ENCODE measurements at places on chromosomes 13 and 19.

DNA sequence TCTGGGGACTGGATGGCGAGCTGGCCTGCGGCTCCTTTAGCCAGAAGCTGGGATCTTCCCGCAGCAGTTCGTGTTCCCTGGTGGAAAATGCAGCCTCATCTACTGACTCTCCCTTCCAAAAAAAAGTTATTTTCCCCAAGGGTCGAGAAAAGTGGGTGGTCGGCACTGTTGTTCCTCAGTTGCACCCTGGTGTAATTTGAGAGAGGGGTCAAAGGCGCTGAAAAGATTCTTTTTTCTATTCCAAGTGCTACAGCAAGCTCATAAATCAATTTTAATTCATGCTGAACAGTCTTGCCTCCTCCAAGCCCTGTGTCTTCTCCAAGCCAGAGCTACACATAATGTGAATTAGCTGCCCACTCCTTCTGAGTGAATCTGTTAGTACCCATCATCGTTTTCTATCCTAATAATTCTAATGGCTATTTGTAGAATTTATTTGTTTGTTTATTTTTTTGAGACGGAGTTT is 774 bp downstream of the SLC25A15 start:
- DNase-seq, result no peak

DNA sequence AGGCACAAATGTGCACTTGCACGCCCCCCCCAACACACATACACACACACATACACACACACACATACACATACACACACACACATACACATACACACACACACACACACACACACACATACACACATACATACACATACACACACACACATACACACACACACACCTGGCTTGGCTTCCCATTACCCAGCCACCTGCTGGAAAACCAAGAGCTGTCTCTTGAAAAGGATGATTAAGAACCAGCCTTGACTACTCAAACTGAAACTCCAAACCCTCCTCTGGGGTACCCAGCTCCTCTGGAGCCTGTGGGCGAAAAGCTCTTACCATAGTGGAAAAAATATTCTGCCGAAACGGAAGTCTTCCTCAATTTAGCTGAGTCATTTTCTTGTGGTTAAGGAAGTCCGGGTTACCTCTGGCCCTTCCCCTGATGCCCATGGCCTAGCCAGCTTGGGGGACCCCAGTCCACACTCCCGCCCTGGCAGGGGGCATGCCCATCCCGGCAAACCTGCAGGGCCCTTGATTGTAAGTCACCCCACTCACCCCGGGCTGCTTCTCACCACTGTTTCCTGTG is 21.9 kb downstream of the CEBPA start:
- peak; percentile 65 for DNase-seq

DNA sequence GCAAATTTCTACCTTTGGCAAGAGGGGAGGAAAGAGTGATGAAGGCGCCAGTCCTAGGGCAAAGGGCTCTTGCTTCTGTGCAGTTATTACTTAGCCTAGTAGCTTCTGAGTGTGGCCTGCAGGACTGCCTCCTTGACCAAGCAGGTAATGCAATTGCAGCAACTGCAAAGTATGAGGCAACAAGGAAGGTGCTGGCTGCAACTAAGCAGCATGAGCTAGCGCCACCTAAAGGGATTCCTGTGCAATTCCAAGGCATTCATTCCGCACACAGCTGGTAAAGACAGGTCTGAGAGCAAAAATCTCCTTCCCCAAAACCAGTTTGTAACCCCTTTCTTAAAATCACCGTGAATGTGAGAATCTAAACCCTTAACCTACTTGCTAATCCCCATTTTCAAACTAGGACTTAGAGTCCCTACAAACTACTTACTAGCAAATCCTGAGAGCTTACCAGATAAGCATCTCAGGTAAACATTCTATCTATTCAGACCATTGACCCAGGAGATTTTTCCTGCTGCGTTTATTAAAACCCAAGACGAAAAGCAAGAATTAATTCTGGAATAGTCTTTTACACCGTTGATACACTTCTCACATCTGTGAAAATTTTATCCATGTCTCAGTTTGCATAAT is 62.9 kb downstream of the DCT start:
- no peak for DNase-seq

- no peak for DNase-seq
Observed at GRCh38 chr19:50449236-50449899, 16.7 kb downstream of the MYBPC2 start.

GRCh38 chr13:48436661-48437288 is 23.9 kb upstream of the LPAR6 start:
- no peak for DNase-seq

- DNase-seq, result no peak
Observed at GRCh38 chr19:32233091-32233490, 112.3 kb upstream of the ZNF507 start.

DNA sequence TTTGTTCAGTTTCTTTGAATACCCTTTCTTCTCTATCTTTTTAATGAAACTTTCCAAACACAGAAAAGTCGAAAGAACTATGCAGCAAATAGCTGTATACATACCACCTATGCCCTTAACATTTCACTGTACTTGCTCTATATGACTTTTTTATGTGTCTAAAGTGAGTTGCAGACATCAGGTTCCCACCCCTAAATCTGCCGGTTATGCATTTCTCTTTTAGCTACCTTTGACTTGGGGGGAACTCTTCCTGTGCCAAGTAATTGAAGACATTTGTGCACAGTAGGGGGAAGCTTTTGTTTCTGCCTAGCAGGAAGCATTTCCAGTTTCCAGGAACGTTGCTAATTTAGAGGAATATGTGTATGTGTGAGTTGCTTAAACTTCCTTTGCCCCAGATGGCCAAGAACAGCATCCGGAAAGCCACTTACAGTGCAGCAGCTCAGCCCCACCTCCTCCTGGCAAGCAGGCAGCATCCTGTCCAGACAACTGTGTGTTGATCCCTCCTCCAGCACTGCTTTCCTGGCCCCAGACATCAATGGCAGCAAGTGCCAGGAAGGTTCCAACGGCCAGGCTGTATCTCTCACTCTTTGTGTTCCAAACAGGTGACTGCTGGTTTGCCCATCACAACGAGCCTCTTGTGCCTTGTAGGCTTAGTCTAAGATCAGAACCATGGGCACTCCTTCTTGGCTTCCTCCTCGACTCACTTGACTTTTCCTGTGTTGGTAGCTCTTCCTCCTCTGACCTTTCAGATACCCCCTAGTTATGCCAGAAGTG is 14.7 kb upstream of the GRAMD1A start:
- DNase-seq, result peak; percentile 65

- no peak for DNase-seq
Observed at GRCh38 chr19:39112338-39112890, 13.2 kb upstream of the PAK4 start.

GRCh38 chr19:16259385-16260159 is 61.9 kb downstream of the AP1M1 start:
- DNase-seq, result no peak

GRCh38 chr19:45253396-45254027 is 2.4 kb downstream of the MARK4 start:
- peak; percentile 28 for DNase-seq

GRCh38 chr13:28890712-28891111 is 70.6 kb downstream of the MTUS2 start:
- no peak for DNase-seq

- DNase-seq, result no peak
Observed at GRCh38 chr13:24228852-24229458, 68.4 kb downstream of the SPATA13 start.

- DNase-seq, result no peak
Observed at GRCh38 chr19:20080656-20081055, 2.9 kb downstream of the ZNF90 start.

- DNase-seq, result no peak
Observed at GRCh38 chr13:87941226-87941625, 270.1 kb downstream of the SLITRK5 start.

GRCh38 chr13:110907951-110908898 is 6.6 kb downstream of the ANKRD10 start:
- no peak for DNase-seq

DNA sequence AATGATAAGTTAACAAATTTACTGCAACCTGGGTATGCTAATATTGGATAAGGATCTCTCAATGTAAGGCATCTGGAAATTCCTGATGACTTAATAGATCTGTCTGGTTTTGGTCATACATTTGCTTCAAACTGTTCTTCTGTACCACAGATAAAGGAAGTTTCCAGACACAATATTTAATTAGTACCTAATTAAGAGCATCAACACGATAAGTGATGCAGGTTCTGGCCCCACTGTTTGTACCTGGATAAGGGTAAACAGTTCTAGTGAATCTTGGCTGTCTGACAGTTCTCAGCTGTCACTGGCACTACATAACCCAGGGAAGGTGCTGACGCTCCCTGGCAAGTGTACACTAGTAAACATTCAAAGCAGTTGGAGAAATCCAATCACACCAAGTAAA is 165.6 kb downstream of the MZT1 start:
- DNase-seq, result no peak

DNA sequence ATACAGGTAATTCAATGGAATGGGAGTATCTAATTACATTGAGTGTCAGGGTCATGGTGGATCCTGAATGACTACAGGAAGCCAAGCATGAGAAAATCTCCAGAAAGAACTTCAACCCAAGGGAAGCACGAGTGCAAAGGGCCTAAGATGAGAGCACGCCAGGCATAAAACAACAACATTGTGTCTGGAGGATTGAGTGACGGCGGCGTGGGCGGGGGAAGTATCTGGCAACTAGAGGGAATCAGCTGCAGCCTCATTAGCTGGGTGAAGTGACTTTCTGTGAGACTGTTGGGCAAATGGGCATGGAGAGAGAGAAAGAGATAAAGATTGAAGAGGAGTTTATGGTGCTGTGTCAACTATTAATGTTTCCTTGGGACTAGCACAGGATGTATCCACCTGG is 194.3 kb downstream of the GPC6 start:
- DNase-seq, result no peak

DNA sequence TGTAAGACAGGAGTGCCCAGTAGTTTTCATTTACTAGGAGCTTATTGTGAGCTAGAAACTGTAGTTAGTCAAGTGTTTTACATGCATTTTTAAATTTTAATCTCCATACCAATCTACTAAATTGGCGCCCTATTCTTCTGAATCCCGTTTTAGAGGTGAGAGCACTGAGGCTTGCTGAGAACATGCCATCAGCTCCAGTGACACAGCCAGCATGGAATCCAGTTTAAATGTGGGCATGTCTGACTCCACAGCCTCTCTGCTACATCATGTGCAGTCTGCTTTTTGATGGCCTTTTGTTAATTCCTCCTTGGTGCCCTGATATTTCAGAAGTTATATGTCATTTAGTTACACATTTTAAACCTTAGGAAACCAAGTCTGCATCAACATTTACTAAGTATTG is 325.4 kb downstream of the DLEU7 start:
- DNase-seq, result no peak

DNA sequence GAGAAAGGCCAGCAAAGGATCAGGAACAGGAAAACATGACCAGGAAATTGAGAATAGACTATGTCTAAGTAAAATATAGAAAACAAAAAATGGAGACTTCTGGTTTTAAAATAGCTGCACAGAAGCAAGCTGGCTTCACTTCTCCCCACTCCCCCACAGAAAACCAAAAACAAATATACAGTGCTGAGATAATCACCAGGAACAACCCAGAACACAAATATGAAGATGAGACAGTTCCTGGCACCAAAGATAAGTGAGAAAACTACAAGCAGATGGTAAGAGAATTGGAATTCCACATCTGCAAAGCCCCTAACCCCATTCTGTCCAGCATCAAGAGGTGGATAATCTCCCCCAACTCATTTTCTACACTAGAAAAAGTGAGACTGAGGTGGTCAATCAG is 397.7 kb downstream of the SUCLA2 start:
- DNase-seq, result no peak

GRCh38 chr13:109389456-109389855 is 396.9 kb downstream of the IRS2 start:
- no peak for DNase-seq

DNA sequence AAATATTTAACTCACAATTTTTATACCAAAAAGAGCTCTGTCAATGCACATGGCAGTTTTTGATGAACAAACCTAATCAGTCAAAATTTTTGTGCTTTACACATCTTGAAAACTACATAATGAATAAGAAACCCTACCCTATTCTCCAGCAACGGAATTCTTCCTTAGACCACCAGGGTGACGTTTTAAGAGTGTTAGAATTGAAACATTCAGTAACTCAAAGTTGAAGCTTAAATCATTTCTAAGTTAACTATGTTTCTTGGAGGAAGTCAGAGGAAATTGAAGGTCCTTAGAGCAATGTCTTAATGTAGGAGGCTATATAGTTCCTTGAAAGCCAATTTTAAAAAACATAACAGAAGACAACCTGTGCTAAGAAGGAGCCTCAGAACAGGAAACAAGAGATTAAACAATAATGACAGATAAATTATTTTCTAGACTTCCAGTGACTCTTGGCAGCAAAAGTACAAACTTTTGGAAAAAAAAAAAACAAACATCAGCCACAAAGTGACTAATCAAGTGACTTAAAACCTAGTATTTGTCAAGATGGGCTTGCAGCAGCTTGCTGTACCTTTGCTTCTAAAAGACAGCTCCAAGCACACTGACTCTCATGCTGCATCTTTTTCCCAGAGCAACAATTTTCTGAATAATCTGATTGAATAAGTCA is 6.2 kb downstream of the SPRY2 start:
- no peak for DNase-seq

DNA sequence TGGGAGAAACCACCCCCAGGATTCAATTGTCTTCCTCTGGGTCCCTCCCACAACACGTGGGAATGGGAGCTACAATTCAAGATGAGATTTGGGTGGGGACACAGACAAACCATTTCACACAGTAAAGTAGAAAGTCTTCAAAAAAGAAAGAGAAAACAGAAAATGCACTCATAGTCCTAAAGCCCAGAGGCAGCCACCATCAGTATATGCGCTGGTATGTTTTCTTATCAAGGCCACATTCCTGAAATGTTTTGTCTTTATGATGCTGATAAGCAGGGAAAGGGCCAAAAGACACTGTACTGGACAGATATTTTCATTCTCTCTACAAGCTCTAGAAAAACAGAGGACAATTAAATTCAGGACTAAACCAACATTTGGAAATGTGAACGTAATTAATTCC is 375.8 kb upstream of the TSHZ3 start:
- DNase-seq, result no peak

GRCh38 chr19:5326986-5327623 is 13.5 kb downstream of the PTPRS start:
- DNase-seq, result no peak

- DNase-seq, result no peak
Observed at GRCh38 chr13:72850959-72851677, 69.2 kb downstream of the PIBF1 start.

- no peak for DNase-seq
Observed at GRCh38 chr19:3725640-3726310, 17.6 kb downstream of the TJP3 start.

Data from activated T-cell treated with anti-CD3 and anti-CD28 coated beads, Interleukin-2, amount 50 U/mL, for 48 hours (primary cell).